ENCODE measurements at places on chromosomes 6 and 20.
A peak's percentile ranks its signal among the peaks of the same experiment; 100 is the strongest.

GRCh38 chr6:33808641-33809180, 4.9 kb upstream of the MLN start:
- no peak for DNase-seq

DNA sequence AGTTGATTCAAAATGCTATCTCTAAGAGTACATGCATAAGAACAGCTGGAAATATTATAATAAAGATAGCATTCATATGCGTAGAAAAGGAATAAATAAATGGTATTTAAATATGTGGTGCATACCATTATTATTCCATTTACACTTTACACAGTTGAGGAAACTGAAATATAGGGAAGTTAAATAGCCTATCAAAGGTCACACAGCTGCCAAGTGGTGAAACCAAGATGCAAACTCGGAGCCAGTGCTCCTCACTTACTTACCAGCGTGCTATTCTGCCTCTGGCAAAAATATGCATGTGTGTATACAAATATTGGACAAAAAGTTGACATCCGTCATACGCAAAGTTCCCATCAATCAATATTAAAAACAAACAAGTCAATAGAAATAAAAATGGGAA, 22.3 kb upstream of the ANKEF1 start:
- no peak for DNase-seq

GRCh38 chr6:167748458-167749379, 78.0 kb upstream of the AFDN start:
- DNase-seq, result no peak

DNA sequence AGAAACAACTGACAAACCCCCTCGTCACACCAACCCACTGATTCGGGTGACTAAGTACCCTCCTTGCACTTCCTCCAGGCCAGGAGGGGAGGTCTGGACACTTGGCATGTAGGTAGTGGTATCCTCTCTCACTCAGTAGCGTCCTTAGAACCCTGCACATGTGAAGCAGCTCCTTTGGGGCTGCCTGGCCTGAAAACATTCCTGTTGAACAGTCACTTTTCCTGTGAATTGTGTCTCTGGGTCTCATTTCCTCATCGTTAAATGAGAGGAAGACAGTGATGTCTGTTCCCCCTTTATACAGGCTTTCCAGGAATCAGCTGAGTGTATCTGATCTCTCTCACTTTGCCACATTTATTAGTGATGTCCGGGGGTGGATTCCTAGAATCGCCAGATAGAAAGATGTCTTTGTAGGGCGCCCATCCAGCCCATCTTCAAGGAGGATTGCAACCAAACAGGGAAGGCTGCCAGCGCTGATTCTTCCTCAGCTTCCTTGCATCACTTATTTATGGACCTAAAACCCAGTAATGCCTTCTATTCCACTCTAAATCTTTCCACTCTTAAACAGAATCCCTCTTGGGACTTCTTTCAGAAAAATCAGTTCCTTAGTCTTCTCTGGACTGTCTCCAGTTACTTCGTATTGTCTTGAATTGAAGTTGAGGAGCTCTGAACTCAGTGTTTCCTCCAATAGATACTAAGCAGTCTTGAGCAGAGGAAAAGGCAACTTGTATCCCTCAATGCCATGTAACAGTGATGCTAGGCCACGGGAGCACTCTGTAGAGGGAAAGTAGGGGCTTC, 9.4 kb upstream of the POPDC3 start:
- DNase-seq, result no peak

DNA sequence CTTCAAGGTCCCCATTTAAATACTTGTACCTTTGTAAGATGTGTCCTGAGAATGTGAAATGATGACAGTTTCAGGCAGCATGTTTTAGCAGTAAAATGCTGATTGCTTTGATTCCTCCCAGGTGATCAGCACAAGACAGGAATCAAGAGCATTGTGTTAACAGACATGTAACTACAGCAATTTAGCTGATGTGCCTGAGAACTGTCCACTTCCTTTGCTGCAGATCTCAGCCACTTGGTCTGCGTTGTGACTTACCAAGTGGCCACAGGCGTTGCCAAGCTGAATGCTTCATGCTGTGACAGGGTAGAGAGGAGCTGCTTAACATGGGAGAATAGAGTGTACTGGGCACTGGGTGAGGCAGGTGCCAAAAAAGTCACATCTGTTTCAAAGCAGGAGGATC, 767.0 kb upstream of the POU3F2 start:
- no peak for DNase-seq

- no peak for DNase-seq
These were observed 274.1 kb upstream of the CITED2 start for GRCh38 chr6:139648430-139649000.

GRCh38 chr6:150334790-150335783, 33.7 kb upstream of the IYD start:
- no peak for DNase-seq

GRCh38 chr6:138031850-138032249, 75.4 kb downstream of the PERP start:
- no peak for DNase-seq

DNA sequence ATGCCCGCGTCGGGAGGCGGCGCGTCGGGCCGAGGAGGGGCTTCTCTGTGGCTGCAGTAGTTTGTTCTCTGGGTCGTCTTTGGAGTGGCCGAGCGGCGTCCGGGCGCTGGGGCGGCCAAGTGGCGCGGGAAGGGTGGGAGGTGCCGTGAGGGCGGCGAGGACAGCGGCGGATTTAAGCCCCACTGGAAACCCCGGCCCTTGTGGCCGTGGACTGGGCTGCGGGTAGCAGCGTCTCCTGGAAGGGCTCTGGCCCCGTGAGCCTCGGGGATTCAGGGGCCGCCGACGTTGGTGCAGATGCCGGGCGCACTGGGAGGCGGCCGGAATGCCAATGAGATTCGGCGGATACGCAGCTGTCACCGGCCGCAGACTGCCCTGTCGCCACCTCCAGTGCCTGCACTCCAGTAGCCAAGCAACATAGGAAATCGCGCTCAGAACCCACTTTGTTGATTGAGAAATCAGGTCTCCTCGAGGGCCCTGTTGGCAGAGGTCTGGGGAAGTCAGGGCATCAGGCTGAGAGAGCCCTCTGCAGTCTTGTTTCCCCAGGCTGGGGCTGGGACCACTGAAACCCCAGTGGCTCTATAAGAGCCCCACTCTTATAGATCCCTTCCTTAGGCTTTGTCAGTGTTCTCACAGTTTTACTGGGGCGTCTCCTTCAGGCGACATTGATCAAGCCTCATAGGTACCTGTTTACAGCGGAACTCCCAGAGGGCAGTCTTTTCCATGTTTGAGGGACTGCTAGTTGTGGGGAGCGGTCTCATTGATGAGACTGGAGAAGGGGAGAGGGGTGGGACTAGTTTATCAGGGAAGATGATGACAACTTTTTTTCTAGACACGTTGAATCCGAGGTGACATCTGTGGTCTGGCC, 642 bp downstream of the GZF1 start:
- DNase-seq, result peak; percentile 17

GRCh38 chr20:17177341-17177740, 49.5 kb upstream of the PCSK2 start:
- DNase-seq, result no peak

- no peak for DNase-seq
These were observed 11.4 kb downstream of the IYD start for GRCh38 chr6:150380256-150380655.

DNA sequence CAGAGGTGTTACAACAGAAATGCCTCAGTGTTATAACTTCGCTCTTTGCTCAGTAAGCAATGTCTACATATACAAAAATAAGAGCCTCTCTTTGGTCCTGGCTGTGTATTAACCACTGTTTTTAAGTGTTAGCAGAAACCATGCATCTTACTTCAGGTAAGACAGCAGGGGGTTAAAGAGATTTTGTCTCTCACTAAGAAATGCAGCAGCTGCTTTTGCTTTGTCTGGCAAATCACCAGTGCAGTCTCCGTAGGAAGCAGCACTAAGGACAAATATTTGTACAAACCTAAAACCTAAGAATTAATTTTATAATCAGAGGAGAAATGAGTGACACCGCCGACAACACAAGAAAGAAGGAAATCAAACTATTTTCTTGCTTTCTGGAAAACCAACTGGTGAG, 758 bp downstream of the SMIM28 start:
- DNase-seq, result no peak

GRCh38 chr6:100845676-100846075, 35.5 kb downstream of the ASCC3 start:
- DNase-seq, result no peak

- no peak for DNase-seq
These were observed 7.1 kb upstream of the FYN start for GRCh38 chr6:111880181-111880888.

DNA sequence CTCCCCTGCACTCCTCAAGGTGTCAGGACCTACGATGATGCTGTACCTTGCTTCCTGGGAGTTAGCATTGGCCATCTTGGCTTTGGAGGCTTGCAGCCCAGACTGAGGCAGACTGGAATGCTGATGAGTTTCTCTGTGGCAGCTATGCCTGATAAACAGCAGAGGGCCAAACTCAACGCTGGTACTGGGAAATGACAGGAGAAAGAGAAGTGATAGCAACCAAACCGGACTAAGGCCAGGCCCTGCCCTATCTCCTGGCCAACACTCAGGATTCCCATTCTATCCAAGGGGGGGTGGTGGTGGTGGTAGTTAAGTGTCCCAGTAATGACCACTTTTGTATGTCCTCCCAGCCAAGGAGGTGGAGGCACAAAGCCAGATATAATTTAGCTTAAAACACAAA, 90.0 kb upstream of the DTNBP1 start:
- no peak for DNase-seq

GRCh38 chr20:57076951-57077350, 189.5 kb downstream of the BMP7 start:
- no peak for DNase-seq

- DNase-seq, result no peak
These were observed 138.5 kb upstream of the BEND6 start for GRCh38 chr6:56816370-56816769.

- no peak for DNase-seq
These were observed 20.2 kb upstream of the NR2E1 start for GRCh38 chr6:108145639-108146038.

- DNase-seq, result no peak
These were observed 54.4 kb downstream of the DTNBP1 start for GRCh38 chr6:15608396-15608795.

- no peak for DNase-seq
These were observed 62.2 kb upstream of the MAP3K4 start for GRCh38 chr6:160929361-160929760.

DNA sequence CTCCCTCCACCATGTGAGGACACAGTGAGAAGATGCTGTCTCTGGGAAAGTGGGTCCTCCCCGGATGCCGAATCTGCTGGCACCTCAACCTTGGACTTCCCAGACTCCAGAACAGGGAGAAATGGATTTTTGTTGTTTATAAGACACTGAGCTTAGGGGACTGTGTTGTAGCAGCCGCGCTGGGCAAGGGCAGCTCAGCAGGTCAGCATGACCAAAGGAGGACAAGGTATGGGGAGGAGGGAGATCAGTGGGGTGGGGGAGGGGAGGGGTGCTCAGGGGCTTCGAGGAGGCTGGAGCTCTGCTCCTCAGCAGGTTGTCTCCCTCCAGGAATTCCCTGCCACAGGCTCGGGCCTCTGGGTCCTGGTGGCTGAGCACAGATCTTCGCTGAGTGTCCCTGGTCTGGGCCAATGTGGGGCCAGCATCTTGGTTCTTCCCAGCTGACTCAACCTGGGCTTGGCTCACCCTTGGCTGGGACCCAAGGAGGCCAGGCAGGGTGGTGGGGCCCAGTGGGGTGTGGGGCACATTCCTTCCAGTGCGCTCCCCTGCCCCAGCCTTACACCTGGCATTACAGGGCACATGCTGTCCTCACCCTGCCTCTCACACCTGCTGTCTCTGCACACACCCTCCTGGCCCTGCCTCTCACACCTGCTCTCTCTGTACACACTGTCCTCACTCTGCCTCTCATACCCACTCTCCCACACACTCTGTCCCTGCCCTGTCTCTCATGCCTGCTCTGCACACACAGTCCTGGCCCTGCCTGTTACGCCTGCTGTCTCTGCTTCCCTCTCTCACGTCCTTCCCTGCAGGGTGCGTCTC, 107.3 kb downstream of the SYCP2 start:
- no peak for DNase-seq

DNA sequence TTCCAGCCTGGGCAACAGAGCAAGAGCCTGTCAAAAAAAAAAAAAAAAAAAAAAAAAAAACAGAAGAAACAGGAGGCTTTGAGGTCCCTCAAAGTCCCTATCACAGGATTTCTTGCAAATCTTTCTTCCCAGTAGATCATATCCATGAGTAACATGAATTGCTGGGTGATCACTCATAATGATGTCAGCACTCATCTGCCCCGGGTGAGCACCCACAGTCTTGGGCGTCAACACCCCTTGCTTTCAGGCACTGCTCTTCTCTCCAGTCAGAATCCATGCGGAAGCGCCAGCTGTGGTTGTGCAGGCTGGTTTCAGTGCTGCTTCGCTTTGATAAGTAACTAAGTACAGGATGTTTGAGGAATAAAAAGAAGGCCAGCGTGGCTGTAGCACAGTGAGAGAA, 40.2 kb upstream of the INSM1 start:
- no peak for DNase-seq

GRCh38 chr20:38092260-38092857, 58.8 kb downstream of the RPRD1B start:
- DNase-seq, result no peak

DNA sequence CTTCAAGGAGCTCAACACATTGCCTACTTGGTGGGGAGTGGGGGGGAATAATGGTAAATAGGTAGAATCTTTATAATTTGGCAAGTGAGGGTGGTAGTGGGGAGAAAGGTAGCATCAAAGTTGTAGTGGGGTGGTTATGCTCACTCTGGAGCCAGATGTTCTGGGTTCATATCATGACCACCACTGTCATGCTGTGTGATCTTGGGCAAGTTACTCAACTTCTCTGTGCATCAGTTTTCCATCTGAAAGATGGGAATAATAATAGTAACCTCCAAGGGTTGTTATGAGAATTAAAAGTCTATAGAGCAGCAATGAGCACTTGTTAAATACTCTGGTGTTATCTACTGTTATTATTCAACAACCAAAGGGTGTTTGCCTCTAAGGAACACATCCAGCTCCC, 22.0 kb upstream of the PREX1 start:
- DNase-seq, result no peak

DNA sequence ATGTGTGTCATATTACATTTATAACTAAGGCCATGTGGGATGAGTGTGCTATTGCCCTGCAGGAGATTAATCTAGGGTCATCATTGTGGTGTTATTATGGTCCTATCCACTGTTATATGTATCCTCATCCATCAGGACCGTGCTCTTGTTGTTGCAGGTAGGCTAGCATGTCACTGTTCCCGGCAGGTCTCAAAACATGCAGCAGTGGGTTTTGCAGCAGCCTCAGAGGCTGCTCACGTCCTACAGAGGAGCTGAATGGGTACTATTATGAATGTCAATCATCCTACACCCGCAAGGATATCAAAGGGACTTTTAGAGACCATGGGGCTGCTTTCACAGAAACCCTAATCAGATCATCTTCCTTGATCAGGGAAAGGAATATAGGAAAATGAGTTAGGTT, 318.2 kb downstream of the SAMD5 start:
- no peak for DNase-seq

All from central memory CD4-positive, alpha-beta T cell (primary cell).